ENCODE measurements at places on chromosomes 5 and 9. TPM values are rescaled to one million over a fixed set of nuclear protein-coding genes. Genes with fewer than 3 reads are reported as not detected.

The GFRA3 gene
- total RNA-seq: 0.65 TPM

The NR6A1 gene
- 4.0 TPM for total RNA-seq

The FSD1L gene
- 34.4 TPM for total RNA-seq

The NSUN2 gene
- total RNA-seq: 40.5 TPM

The CHSY3 gene
- 0.92 TPM for total RNA-seq

The PCDHGA2 gene
- total RNA-seq: 0.38 TPM

The LIX1 gene
- 56.2 TPM for total RNA-seq

The ADAMTS12 gene
- total RNA-seq: 2.5 TPM

The GARIN3 gene
- not detected for total RNA-seq

The DTWD2 gene
- total RNA-seq: 3.1 TPM

The FAM200C gene
- 18.5 TPM for total RNA-seq

The HTR1A gene
- total RNA-seq: 0.38 TPM

The FAM221B gene
- total RNA-seq: 0.44 TPM

The DNAJB5 gene
- 14.2 TPM for total RNA-seq

Measured in motor neuron (in vitro differentiated cells).